ENCODE measurements at places on chromosomes 1 and 21. TPM values are rescaled to one million over a fixed set of nuclear protein-coding genes. Genes with fewer than 3 reads are reported as not detected.

The HOOK1 gene
- not detected for total RNA-seq

The NSL1 gene
- total RNA-seq = 20.7 TPM

The CXADR gene
- 0.26 TPM for total RNA-seq

The KRTAP7-1 gene
- not detected for total RNA-seq

The SHISAL2A gene
- total RNA-seq = not detected

The ACADM gene
- 21.1 TPM for total RNA-seq

The TNFRSF8 gene
- not detected for total RNA-seq

The AMY1A gene
- not detected for total RNA-seq

The LYSMD1 gene
- total RNA-seq = 5.0 TPM

The C1orf53 gene
- 3.4 TPM for total RNA-seq

The OPRD1 gene
- total RNA-seq = not detected

The CYB561D1 gene
- total RNA-seq = 3.6 TPM

The GNAT2 gene
- 0.79 TPM for total RNA-seq

The IGSF3 gene
- 0.26 TPM for total RNA-seq

The SYCP1 gene
- total RNA-seq = not detected

The SAMSN1 gene
- total RNA-seq = not detected

The MAP1LC3C gene
- total RNA-seq = 0.77 TPM

The AGPAT3 gene
- 21.4 TPM for total RNA-seq

The TEDDM1 gene
- not detected for total RNA-seq

The PAX7 gene
- total RNA-seq = not detected

The CCDC28B gene
- total RNA-seq = 19.5 TPM

The ZNF593OS gene
- total RNA-seq = not detected

The PGLYRP3 gene
- total RNA-seq = not detected

The IL10 gene
- total RNA-seq = not detected

The ASPM gene
- 1.1 TPM for total RNA-seq

The SYT6 gene
- not detected for total RNA-seq

The SPATA45 gene
- not detected for total RNA-seq

The FBLIM1 gene
- 10.7 TPM for total RNA-seq

The AKR1A1 gene
- total RNA-seq = 161 TPM

The NECTIN4 gene
- 0.34 TPM for total RNA-seq

The NBPF4 gene
- not detected for total RNA-seq

The DAB1 gene
- 0.32 TPM for total RNA-seq

The BMP8B gene
- under 0.01 TPM for total RNA-seq

The NR0B2 gene
- total RNA-seq = not detected

The C1orf226 gene
- not detected for total RNA-seq

The DISP1 gene
- 6.2 TPM for total RNA-seq

The ZNF648 gene
- total RNA-seq = not detected

The SPATA17 gene
- total RNA-seq = 1.4 TPM

The RAD54L gene
- total RNA-seq = 0.95 TPM

The GJA8 gene
- not detected for total RNA-seq

The CATSPERE gene
- 0.77 TPM for total RNA-seq

The GBP7 gene
- not detected for total RNA-seq

The COL6A2 gene
- 2,830 TPM for total RNA-seq

The CGN gene
- under 0.01 TPM for total RNA-seq

The SCP2 gene
- total RNA-seq = 186 TPM

The PLA2G2D gene
- not detected for total RNA-seq

The GBP5 gene
- 0.16 TPM for total RNA-seq

The SPATA1 gene
- 0.77 TPM for total RNA-seq

The C1QTNF12 gene
- total RNA-seq = 2.8 TPM

The FMOD gene
- 3.6 TPM for total RNA-seq

The ANGPTL1 gene
- total RNA-seq = 3.0 TPM

The MEX3A gene
- total RNA-seq = 1.2 TPM

The CSMD2 gene
- 1.7 TPM for total RNA-seq
